ENCODE measurements at places on chromosomes 7 and 10.

DNA sequence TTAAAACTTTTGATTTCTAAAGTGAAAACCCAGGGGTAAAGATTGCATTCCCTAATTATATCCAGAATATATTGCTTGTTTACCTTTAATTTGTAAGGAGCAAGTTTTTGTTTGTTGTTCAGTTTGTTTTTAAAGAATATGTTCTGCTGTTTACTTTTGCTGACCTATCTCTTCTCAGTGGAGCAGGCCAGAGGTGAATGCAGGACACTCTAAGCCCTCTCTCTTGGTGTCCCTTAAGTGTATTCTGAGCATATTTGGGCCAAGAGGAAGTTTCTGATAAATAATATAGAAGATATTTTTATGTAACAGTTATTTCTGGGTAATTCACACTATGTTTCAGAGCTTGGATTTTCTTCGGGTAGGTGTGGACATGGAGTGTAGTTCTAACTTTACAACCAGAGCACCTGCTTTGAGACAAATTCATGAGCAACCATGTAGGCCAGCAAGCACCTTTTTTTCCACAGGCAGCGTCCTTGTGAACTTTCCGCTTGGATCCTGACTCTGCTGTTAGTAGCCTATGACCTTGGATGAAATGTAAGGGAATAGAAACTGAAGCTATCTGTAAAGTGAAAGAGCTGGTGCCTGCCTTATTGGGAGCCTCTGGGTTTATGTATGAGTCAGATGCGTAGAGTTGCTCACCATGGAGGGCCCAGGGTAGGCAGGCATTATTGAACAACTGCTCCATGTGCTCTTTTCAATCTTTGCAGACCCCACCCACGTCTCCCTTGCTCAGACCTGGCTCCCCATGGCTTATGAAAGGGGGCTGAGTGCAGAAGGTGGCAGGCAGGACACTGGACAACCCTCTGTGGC is 16.1 kb downstream of the OGDH start:
- no peak for DNase-seq

- DNase-seq = no peak
Measured at GRCh38 chr7:137970253-137970975, 31.5 kb downstream of the CREB3L2 start.

DNA sequence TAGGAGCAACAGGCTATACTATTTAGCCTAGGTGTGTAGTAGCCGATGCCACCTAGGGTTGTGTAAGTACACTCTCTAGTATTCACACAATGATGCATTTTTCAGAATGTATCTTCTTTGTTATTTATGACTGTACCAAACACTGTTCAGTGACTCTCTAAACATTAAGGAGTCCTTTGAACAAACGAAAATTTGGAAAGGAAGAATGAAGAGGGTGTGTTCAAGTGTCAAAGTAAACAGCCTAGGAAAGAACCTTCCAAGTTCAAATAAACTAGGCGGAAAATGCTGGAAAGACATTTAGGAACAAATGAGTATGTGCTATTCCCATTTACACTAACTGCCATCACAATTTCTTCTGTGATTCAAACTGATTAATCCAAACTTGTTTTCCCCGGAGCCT is 142.4 kb downstream of the CHCHD3 start:
- DNase-seq = no peak

DNA sequence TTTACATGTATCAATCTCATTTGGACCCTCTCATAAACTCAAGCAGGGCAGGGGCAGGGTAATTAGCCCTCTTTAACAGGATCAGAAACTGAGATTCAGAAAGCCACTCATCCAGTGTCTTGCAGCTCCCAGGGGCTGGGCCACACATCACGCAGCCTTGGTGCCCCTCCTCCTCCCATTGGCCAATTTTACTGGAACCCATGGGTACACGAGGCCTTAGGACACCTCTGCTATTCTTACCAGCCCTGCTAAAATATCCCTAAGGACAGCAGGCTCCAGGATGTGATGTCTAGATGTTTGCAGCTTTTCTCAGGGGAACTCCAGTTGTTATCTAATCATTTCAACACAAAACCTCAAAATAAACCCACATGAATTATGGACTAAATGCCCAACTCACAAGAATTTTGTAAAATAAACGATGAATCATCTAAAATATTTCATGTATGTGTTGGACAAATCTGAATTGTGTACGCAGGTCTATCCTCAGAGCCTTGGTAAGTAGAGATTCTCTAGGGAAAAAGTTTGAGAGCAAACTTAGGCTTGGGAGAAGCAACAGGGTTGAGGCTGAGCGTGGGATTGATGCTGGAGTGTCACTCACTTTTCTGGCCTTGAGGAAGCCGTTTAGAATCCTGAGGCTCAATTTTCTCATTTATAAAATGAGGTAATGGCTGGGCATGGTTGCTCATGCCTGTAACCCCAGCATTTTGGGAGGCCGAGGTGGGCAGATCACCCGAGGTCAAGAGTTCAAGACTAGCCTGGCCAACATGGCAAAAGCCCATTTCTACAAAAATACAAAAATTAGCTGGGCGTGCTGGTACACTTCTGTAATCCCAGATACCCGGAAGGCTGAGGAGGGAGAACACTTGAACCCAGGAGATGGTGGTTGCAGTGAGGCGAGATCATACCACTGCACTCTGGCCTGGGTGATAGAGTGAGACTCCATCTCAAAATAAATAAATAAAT is 69.7 kb upstream of the TNS3 start:
- peak; percentile 87 for DNase-seq

DNA sequence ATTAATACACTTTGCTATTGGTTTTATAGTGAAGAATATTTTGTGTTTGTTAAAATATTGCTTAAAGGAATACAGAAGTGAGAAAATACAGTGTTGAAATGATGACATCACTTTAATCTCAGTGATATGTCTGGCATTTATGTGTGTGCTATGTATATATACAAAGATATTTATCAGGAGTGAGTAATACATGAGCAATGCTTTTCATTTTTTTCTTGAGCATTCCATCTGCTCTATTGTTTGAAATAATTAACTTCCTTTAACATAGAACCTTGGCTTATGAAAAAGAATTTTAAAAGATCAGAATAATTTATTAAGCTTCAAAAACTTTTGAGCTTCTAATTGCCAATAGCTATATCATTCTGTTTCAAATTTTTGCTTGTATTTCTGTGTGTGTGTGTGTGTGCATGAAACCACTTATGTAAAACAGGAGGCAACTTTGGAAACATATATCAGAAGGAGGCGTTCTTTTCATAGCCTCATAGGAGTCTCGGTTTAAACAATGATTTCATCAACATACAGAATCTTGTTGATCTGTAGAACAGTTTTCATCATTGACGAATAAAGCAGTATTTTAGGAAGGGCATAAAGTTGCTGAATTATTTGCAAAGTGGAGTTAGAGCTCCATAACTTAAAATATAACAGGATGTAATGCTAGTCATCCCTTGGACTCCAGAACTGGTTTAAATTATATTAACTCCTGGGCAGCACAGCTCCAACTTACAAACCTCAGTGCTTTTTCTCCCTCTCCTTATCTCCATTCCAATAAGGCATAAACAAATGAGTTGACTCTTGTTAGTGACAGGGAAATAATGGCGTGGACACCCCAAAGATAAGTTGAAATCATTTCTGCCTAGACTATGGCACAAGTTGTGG is 228.4 kb upstream of the DGKB start:
- DNase-seq = peak; percentile 25

- no peak for DNase-seq
Measured at GRCh38 chr10:79084972-79085597, 16.3 kb downstream of the ZMIZ1 start.

GRCh38 chr7:80870813-80871212 is 48.0 kb downstream of the SEMA3C start:
- no peak for DNase-seq

DNA sequence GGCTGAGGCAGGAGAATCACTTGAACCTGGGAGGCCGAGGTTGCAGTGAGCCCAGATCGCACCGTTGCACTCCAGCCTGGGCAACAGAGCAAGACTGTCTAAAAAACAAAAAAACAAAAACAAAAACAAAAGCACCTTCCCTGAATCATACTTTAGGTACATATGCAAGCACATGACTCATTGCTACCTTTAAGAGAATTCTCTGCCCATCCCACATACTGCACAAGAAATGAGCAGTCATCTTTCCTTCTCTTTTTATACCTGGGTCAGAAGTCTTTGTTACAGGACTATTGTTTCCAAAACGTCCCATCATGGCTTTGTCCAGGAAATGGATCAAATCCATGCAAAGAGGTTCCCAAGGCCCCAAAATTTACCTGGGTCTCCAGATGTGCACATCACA is 21.5 kb upstream of the AKR1B10 start:
- DNase-seq = no peak

GRCh38 chr7:54409917-54410316 is 132.3 kb upstream of the VSTM2A start:
- no peak for DNase-seq

GRCh38 chr7:108149908-108150307 is 19.7 kb upstream of the LAMB4 start:
- no peak for DNase-seq

- DNase-seq = no peak
Measured at GRCh38 chr7:2818653-2819052, 25.5 kb downstream of the GNA12 start.

- DNase-seq = no peak
Measured at GRCh38 chr7:12777257-12777656, 89.8 kb downstream of the ARL4A start.

DNA sequence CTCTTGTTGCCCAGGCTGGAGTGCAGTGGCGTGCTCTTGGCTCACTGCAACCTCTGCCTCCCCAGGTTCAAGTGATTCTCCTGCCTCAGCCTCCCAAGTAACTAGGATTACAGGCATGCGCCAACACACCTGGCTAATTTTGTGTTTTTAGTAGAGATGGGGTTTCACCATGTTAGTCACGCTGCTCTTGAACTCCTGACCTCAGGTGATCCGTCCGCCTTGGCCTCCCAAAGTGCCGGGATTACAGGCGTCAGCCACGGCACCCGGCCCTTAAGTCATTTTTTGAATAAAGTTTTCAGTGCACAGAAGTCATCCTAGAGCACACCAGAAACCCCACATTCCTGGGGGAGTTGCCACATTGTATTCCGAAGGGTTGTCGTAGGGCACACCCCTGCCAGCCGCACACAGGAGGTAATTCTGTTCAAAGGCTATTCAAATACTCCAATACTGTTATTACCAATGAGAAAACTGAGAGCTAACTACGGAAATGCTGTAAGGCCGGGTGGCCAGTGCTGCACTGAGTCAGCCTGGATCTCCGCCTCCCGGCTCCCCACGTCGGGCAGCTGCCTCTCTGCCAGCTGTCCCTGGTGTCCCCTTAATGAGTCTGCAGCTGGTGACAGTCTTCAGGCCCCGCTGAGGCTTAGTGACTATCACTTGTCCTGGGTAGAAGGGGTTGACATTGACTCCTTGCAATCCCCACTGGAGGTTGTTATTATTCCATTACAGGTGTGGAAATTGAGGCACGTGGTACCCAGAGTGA is 8.6 kb upstream of the RFC2 start:
- DNase-seq = no peak

DNA sequence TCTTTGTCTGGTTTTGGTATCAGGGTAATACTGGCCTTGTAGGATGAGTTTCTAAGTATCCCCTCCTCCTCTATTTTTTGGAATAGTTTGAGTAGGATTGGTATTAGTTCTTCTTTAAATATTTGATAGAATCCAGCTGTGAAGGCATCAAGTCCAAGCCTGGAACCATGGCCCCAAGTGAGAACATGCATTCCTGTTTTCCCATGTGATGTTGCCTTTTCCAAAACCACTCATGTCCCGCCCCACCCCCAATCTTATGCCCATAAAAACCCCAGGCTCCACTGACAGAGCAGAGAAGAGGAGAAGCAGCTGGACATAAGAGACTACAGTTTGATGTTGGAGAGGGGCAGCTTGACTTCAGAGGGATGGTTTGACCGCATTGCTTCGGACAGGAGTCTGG is 71.2 kb downstream of the MINPP1 start:
- DNase-seq = no peak

DNA sequence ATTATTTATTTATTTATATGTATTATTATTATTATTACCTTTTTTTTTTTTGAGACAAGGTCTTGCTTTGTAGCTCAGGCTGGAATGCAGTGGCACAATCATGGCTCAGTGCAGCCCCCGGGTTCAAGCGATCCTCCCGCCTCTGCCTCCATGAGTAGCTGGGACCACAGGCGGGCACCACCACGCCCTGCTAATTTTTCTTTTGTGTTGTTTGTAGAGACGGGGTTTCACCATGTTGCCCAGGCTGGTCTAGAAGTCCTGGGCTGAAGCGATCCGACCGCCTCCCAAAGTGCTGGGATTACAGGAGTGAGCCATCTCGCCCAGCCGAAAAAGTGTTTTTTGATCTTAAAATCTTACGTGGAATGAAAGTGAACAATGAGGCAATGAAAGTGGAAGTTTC is 79.4 kb upstream of the C1GALT1 start:
- no peak for DNase-seq

GRCh38 chr7:6346581-6346980 is 74.2 kb upstream of the CYTH3 start:
- DNase-seq = no peak

DNA sequence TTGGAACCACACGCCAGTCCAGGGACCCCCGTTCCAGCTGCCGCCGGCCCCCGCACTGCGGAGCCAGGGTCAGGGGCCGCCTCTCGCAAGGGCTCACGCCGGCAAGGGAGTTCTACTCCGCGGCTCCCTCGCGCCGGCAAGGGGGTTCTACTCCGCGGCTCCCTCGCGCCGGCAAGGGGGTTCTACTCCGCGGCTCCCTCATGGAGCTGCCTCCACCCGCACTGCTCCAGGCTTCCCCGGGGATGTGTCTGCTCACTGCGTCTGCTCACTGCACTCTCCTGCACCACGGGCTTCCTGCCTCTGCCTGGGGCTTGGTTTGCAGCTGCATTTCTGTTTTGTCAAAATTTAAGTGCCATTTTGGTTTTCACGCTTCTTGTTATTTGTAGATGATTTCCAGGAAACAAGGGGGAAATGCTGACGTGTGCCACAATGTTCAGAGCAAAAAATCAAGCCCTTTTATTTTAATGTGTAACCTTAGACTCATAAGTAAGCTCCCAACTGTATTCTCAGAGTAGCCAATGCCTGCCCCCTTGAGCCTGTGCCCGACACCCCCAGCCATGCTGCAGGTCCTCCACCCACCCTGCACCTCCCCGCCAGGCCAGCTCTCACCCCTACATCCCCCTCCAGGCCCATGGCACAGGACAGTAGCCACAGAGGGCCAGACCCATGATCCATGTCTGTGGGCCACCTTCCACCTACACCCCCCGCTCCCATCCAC is 246.2 kb downstream of the MAD1L1 start:
- DNase-seq = no peak

DNA sequence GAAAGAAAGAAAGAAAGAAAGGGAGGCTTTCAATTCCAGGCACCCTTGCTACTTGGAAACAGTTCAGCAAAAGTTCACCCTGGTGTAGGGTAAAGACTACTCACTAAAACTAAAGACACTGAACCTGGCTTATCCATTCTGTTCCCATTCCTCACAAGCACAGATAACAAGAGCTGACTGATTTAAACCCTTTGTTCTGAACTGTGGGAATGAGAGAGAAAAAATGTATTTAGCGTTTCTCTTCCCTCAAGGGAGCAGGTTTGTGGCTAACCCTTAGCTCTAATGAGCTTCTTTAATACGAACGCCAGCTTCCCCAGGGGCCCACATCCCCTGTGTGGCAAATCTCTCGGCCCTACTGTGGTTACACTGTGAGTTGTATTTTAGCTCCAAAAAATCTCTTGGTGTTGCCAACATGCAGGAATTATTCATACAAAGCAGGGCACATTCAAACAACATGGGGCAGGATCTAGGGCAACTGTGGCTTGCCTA is 23.3 kb downstream of the PRTFDC1 start:
- no peak for DNase-seq

- no peak for DNase-seq
Measured at GRCh38 chr7:98085674-98086073, 21.0 kb upstream of the LMTK2 start.
